ENCODE measurements at places on chromosomes 7 and 10.

DNA sequence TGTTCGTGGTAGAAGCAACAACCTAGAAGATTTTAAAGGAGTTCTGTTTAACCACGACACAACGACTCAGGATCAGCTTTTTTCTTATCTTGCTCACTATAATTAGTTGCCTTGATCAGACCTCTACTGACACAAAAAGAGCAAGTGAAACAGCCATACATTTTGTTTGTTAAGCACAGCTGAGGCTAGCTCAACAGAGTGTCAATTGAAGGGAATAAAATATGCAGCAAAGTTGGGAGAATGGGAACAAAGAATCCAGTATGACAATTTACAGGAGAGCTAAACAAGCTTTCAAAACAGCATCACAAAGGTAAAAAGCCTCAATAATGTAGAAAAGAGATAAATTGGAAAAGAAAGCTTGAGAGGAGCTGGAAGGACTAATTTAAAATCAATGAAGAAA, 40.5 kb upstream of the HERPUD2 start:
- no peak for DNase-seq

DNA sequence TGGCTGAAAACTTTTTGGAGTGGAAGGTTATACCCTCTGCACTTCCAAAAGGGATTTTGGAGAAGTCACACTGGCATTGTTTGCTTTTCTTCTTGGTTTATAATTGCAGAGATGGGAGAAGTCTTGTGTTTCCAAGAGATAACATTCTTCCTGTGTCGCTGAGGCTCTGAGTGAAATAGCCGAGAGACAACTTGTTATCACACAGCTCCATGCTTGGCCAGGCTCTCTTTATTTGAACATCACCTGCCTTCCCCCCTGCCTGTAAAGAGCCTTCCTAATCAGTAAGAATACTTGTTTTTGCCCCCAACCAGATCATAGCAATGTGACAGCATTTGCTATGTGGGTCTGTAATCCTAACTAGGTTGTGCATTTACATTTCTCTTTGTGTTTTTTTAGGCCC, 270.7 kb downstream of the GALNT17 start:
- no peak for DNase-seq

DNA sequence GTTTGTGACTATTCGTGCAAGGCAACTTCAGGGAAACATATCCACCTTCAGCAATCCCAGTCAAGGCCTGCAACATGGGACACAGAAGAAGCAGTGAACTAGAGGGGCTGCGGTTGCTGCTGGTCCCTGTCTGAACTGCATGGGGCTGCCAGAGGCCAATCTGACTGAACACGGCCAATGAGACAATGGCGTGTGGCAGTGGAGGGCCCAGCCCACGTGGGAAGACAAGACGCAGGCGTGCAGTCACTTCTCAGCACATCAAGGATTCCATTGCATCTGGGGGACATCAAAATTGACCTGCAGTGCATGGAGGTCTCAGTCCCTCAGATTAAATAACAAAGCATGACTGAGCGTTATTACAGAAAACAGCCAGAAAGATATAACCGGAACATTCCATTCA, 215.9 kb downstream of the HECW1 start:
- no peak for DNase-seq

- DNase-seq: no peak
Measured at GRCh38 chr10:4041635-4042034, 256.6 kb upstream of the KLF6 start.

DNA sequence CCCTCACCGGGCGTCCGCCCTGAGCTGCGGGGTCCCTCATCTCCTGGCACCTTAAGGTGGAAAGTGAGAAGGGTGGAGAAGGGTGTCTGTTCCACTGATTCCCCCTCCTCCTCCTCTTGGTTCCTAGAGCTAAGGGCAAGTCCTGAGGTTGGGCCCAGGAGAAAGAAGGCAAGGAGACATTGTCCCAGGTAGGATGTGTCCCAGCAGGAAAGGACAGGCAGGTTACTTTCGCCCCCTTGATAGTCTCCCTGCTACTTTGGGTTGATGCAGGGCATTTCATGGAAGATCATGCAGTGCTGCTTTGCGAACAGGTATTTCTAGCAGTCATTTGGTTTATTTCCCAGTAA, 582 bp downstream of the STEAP2 start:
- no peak for DNase-seq

DNA sequence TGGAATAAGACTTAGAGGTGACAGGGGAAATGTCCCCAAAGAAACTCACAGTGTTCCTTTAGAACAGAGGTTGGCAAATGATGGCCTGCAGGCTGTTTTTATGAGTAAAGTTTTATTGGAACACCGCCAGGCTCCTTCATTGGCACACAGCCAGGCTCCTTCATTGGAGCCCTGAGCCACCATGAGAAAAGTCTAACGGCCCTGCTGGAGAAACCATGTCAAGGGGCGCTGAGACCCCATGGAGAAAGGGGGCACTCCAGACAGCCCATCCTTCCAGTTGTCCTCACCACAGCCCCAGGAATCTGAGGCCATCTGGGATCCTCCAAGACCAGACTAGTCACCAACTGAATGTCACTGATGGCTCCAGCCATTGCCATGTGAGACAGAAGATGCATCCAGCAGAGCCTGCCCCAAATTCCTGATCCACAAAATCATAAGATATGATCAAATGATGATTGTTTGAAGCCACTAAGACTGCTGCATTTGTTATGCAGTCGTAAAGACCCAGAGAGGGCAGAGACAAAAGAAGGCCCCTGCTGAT, 88.2 kb upstream of the GPR26 start:
- DNase-seq: no peak

- DNase-seq: peak; percentile 39
Measured at GRCh38 chr7:3065724-3066143, 22.1 kb upstream of the CARD11 start.

- DNase-seq: no peak
Measured at GRCh38 chr10:118842843-118843624, 88.3 kb upstream of the CACUL1 start.

GRCh38 chr10:36504758-36505157, 620.6 kb upstream of the ANKRD30A start:
- no peak for DNase-seq

GRCh38 chr7:151113344-151114150, 27.3 kb downstream of the AGAP3 start:
- DNase-seq: no peak

GRCh38 chr10:69315100-69315542, 36.8 kb downstream of the HK1 start:
- no peak for DNase-seq

DNA sequence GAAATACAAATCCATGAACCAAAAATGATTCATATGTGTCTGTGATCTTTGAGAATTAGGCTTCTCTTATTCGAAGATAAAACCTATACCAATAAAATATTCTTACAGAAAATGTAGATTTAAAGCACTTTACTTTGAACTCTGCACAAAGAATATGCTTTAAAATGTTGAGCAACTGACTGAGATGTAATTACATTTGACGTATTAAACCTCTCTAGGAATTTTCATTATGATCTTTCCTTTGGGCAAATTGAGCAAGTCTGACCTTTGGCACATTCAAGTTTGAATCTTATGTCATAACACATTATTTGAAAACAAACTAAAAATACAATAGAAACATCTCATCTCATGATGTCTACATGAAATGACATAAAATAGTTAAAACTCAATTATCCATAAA, 69.2 kb upstream of the AHR start:
- no peak for DNase-seq

DNA sequence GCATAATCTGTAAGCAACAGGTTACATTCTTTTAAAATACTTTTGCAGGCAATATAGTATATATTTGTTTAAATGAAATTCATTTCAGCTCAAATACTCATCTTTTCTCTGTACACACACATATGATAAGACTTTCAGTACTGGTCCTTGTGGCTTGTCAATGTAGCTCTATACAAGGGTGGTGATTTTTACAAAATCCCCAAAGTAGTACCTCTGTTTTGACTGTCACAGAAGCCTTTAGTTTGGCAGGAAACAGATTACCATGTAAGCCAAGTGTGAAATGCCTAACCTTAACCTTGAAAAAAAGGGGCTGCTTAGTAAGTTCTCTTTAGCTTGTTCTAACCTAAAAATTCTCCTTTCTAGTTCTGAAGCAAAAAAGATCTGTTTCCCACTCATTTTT, 87.9 kb downstream of the KCND2 start:
- DNase-seq: no peak

- DNase-seq: no peak
Measured at GRCh38 chr10:110717781-110718589, 73.8 kb downstream of the RBM20 start.

DNA sequence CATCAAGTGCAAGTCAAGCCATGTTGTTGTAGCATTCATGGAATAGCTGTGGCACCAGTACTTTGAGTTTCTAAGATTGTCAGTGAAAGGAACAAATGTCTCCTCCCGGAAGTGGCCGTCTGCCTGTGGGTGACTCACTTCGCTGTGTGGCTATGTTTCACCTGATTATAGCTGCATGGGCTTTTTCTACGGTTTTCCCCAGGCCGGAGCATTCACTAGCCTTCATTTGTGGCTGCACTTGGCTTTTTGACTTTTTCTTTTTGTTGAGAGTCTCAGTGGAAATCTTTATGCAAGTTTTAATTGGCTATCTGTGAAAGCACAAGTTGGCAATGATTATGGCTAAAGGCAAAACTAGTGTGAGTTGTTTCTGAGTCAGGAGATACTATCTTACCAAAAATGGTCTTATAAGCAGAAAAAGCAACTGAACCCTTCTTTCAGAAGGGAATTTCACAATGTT, 35.0 kb downstream of the SRI start:
- DNase-seq: no peak

DNA sequence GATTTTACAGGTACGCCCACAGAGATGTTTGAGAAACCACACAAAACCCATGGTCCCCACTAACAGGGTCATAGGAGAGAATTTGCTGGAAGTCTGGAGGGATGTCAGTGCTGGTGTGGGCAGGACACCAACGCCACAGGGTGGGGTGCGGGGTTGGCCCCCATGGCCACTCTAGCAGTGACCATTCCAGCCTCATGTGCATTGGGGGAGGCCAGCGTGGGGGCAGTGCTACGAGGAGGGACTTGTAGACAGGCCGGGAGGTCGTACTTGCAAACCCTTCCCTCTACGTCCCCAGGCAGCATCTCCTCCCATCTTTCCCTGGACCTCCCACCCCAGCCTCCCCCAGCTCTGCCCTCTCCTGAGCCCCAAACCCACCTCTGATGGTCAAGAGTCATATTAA, 34.0 kb downstream of the FOXL3 start:
- no peak for DNase-seq

- no peak for DNase-seq
Measured at GRCh38 chr7:47621979-47622561, 40.2 kb upstream of the TNS3 start.

DNA sequence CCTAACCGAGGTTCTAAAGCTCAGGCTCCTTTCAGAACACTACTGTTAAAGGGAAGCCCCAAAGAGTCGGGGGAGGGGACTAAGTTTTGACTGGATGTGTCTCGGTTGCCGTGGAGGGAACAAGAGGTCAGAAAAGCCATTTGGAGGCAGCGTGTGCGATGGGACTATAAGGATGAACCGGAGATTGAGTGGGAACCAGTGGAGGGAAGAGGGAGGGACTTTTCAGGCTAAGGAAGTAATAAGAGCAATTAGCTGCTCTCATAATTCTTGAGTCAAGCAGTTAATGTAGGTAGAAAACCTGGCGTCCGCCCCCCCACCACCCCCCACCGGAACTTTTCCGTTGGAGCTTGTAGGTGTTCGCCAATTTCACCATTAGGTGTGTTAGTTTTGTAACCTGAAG, 491 bp upstream of the AKAP9 start:
- DNase-seq: no peak

- DNase-seq: no peak
Measured at GRCh38 chr10:52004342-52004949, 305.1 kb upstream of the CSTF2T start.

DNA sequence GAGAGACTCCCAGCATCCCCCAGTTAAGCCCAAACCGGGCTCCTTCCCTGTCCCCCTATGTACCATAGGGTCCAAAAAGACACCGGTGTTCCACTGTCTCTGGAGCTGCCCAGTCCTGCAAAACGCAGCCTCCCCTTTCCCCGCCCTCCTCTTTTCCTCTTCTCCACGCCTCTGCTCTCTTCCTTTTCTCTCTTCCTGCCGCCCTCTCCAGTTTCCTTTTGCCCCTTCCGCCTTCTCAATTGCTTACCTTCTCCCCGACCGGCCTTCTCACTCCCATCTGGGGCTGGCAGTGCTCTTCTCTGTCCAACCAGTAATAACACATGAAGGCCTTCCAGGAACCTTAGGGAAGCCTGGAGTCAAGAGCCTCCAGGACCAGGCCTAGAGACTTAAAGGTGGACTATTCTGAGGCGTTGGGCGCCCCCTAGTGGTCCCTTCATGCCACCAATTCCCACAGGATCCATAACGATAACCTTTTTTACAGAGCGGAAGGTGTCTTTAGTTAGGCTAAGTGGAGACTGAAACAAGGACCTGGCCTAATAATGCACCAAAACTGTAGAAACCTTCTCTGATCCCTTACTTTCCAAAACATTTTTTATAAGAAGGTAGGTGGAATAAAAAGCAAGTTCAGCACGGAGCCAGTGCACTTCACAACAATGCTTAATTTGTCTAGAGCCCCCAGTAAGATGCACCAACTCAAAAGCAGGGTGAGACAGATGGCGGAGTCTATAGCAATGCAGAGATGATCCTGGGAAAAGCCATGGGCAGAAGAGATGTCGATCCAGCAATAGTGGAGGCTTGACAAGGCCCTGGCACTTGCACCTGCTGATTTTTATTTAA, 27.2 kb upstream of the MSRB2 start:
- DNase-seq: peak; percentile 41

GRCh38 chr7:77558284-77558967, 21.3 kb downstream of the PTPN12 start:
- DNase-seq: no peak

DNA sequence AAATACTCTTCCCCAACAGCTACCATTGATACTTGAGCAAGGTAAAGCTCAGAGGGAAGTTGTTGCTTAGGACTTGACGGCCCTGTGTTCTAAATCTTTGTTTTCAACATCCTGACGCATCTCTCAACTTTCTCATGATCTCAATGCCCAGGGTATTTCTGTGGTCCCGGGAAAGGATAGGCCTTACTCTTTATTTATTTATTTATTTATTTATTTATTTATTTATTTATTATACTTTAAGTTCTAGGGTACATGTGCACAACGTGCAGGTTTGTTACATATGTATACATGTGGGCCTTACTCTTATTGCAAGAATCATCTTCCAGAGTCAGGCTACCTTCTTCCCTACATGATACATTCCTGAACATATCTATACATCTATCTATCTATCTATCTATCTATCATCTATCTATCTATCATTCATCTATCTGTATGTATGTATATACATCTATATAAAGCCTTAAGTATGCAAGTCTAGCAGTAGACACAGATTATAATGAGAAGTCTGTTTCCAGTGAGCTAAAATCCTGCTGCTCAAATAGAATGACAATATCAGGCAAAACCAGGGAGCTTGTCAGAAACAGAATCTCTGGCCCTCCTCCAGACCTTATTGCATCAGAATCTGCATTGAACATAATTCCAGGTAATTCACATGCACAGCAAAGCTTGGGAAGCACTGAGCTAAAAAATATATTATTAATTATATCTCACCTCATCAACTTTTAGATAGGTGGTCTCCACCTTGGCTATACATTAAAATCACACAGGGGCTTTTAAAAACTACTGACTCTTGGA, 12.2 kb upstream of the CPA5 start:
- no peak for DNase-seq

Measured in stimulated activated CD8-positive, alpha-beta memory T cell treated with anti-CD3 and anti-CD28 coated beads, Interleukin-4, amount 100 ng/mL, for 1 hour (primary cell).